GM12878 (cell line): ENCODE measurements at places on chromosomes 1 and 21.

- DNase-seq: no peak
Observed at GRCh38 chr21:45589686-45590245, 47.5 kb upstream of the SLC19A1 start.

- DNase-seq: no peak
Observed at GRCh38 chr1:228514421-228514820, 27.2 kb downstream of the RNF187 start.

DNA sequence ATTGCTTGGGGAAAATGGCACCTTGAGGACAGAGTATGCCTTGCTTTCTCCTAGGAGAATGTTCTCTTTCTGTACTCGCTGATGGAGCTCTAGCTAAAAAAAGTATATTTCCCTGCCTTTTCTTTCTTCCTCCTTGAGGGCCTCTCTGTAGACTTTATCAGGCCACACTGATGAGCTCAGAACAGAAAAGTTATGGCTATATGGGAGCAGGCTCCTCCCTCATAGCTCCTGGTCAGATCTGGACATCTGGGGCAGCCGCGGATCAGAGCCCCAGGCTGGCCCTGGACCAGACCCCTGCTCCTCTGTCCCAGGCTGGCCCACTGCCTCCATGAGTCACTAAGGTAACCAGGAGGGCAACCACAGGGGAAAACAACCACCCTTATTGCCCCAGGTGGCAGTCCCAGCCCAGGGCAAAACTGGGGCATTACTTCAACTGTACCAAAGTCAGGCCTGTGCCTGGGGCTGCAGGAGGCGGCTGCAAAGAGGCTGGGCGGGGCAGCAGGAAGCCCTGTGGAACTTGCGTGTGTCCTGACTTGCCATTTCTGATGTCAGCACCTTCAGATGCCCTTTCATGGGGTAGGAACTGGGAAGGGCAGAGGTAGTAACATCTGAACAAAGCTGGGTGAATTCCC lies 26.3 kb upstream of the ZNF648 start:
- no peak for DNase-seq

DNA sequence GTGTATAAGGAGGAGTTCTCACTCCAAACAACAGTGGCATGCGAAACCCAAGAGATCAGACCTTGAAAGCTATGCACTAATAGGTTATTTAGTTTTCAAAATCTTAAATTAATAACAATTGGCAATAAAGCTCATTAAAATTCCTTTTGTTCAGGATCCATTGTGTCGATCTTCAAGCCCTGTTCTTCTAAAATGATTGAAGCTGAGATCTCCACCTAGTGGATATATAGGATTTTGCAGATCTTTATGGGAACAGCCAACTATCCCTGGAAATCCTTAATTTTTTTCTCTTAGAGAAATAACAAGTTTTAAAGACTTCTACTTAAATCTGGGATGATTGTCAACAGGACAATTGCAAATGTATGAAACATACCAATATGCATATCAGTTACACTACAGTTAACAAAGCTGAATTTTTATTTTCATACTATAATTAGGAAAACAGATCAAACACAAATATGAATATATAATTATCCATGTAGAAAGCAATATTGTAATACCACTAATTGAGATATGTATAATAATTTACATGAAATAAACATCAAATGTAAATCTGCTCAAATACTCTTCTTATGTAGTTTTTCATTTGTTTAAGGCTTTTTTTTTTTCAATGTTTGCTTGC lies 43.3 kb downstream of the LRRC53 start:
- DNase-seq: no peak

DNA sequence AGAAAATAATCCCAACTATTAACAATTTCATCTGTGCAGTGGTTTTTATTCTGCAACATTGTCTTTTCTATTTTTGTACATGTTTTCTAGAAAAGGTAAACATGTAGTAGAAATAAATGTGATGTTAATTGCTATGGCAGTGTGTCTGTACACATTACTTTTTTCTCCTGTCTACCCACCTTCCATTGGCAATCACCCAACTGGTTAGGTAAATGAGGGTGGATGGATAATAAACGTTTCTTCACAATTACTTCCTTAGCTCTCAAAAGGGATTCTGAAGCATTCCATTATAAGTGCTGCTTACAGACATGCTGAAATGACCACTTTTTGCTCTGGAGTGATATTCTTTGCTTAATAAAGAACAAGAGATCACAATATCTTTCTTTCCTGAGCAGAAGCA lies 61.4 kb downstream of the MAGI3 start:
- no peak for DNase-seq
